M059J (cell line): ENCODE measurements at places on chromosomes 6 and 20.

DNA sequence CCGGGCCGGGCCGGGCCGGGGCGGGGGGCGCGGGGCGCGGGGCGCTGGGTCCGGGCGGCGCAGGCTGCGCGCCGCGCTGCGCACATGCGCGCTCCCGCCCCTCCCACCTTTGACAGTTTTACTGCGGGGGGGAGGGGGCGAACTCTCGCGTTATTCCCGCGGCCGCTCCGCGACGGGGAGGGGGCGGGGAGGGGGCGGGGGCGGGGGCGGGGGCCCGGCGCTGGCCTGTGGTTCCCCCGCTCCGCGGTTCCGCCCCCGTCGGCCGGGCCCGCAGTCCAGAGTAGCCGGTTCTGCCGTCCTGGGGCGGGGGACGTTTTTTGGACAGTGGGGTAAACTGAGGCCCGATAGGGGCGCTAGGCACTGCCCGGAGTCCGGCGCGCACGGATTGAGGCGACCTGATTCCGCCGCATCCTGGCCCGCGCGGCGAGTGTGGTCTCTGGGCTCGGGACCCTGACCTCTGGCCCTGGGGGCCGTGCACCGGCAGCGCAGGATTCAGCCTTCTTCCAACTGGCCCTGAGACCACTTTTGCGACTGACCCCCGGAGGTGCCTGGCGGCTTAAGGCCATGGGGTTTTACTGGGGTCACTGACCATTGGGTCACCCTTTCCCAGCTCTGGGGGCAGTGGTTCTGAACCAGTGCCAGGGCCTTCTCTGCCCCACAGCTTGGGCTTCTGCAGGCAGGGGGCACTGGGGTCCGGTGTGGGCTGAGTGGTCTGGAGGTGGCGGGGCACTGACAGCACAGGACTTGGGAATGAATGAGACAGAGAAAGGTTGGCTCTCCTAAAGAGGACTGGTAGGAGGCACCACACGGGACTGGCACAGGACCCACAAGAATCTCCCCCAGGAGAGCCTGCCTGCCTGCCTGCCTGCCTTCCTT, at the start of gene ZNF512B:
ZNF512B (minus strand) TSS at position 93 of the 876 bp plus-strand sequence. CDS start 1,980 bp downstream, outside the sequence.
- DNase-seq: peak; percentile 65

DNA sequence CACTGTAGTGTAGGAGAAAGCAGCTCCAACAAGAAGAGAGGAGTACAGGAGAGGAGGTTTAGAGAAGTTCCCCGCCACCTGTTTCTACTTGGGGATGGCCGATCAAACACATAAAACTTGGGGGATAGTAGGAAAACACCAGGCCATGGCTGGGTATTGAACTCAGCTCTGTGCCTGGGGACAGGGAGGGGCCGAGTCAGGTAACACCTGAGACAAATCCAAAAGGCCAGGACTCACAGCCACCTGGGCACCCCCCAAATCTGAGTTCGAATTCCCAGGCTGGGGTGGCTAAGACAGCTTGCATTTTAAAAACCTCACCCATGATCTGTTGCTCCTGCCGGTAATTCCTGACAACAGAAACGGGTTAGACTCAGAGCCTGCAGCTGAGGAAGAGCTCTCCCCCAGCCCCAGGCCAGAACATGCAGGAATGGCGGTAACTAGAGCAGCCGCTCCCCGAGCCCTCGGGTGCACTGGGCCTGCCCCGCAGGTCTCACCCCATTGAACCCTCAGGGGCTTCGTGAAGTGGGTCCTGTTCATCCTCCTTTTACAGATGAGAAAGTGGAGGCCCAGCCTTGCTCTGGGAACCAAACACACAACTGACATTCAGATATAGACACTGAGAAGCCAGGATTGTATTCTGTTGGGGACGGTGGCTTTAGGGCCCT, 61.0 kb downstream of the TCP11 start:
- DNase-seq: no peak

DNA sequence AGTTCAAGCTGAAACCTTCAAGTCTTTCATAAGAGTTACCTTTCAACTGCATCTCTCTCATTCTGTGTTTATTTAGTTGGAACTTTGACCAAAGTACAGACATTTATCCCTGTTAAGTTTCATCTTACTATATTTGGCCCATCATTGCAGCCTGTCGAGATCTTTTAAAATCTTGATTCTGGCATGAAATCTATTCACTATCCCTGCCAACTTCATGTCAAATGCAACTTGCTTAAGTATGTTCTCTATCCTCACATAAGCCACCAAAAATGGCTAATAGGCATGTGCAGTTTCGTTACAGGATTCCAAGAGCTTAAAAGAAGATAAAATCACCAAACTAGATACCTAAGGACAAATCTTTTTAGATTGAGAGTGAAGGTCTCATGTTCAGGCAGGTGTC, 117.5 kb upstream of the KCNQ5 start:
- no peak for DNase-seq

DNA sequence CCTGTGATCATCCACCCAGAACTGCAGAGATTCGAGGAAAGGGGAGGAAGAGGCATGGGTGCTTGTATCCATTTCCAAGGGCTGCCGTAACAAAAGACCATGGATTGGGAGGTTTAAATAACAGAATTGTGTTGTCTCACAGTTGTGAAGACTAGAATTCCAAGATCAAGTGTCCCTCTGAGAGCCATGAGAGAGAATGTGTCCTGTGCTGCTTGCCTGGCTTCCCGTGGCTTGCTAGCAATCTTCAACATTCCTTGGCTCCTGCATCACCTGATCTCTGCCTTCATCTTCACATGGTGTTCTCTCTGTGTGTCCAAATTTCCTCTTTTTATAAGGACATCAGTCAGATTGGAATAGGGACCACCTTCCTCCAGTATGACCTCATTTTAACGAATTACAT, 69.8 kb downstream of the CDC40 start:
- DNase-seq: no peak

- DNase-seq: no peak
Measured at GRCh38 chr6:20463396-20463795, 61.7 kb downstream of the E2F3 start.

DNA sequence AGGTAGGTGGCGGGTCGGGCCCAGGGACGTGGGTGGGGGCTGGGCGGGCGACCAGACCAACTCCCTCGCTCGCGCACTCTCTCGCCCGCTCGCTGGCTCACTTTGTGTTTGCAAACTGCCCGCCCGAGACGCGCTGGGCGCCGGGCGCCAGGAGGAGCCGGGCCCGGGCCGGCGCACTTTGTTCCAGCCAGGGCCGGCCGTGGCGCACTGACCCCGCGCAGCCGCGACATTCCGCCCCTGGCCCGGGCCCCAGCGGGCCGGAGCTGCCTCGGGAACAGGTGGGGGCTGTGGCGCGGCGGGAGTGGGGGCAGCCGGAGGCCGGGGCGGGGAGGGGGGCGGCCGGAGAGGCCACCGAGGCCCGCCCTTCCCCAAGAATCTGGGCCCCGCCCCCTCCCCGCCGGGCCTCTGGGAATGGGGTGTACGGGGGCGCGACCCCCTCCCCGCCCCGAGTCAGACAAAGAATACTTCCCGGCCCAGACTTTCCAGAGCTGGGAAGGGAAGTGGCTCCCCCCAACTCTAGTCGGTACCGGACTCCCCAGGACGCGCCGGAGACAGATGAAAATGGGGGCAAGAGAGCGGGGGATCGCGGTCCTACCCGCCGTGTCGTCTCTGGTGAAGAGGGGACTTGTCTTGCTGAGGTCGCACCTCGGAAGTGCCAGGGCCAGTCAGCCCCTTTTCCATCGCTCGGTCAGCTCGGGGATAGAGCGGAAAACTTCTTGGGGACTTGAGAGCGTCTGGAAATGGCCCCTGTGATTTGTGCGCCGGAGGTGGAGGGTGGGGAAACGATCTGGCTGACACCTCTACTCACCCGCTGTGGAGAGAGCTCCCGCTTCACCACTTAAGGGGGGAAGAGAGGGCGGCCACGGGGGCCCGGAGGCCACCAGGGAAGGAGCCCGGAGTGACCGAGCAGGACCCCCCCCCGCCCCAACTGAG, 951 bp downstream of the FOXP4 start:
- peak; percentile 58 for DNase-seq

- no peak for DNase-seq
Measured at GRCh38 chr6:129583866-129584265, 126.1 kb downstream of the ARHGAP18 start.

DNA sequence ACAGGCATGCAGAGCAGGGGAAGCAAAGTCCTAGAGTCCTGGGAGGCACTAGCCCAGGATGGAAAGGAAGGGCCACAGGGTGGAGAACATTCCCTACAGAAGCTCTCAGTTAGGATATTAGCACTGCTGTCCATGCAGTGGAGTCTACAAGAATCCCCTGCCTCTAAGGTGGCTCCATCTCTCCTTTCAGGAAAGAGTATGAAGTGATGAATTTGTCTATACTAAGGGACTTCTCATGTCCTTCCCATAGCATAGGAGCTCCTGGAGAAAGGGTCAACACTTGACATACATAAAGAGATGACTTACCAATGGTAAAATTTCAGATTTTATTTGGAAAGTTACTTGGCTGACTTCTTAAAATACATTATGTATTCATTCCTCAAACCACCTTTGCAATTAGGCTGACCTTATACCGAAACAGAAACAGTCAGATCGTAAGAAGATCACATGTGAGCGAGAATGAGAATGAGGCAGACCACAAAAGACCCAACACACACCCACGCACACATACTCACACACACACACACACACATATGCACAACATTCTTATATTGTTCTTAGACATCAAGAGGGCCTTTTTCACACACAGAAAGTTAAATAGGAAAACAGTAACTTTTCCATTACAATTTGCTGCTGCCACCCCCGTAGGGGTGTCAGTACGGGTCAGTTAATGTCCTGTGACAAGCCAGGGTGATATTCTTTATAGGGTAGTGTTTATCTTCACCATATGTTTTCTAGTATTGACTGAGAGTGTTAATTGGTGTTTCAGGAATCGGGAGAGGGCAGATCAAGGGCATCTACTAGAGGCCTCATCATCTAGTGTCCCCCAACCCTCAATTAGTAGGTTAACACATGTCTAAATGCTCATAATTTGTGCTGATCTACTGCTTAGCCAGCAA, 159.4 kb downstream of the FAXC start:
- DNase-seq: no peak

DNA sequence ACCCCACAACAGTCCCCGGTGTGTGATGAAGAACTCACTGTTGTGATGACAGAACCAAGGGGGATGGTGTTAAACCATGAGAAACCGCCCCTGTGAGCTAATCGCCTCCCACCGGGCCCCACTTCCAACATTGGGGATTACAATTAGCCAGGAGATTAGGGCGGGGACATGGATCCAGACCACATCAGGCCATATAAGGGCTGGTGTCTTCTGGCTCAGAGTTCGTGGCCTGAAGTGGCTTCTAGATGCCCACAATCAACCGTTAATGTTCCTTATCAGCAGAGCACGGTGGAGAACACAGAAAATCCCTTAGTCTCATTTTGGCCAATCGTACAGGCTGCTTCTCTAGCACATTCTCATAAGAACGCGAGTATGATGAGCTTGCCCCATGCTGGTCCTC, 10.9 kb upstream of the MAS1 start:
- DNase-seq: no peak

- DNase-seq: peak; percentile 69
Measured at GRCh38 chr6:67698534-67698933, 936.5 kb upstream of the ADGRB3 start.

- DNase-seq: peak; percentile 80
Measured at GRCh38 chr6:53718597-53719460, 53.3 kb upstream of the KLHL31 start.

- peak; percentile 40 for DNase-seq
Measured at GRCh38 chr6:159467473-159468041, 225.5 kb downstream of the SOD2 start.

DNA sequence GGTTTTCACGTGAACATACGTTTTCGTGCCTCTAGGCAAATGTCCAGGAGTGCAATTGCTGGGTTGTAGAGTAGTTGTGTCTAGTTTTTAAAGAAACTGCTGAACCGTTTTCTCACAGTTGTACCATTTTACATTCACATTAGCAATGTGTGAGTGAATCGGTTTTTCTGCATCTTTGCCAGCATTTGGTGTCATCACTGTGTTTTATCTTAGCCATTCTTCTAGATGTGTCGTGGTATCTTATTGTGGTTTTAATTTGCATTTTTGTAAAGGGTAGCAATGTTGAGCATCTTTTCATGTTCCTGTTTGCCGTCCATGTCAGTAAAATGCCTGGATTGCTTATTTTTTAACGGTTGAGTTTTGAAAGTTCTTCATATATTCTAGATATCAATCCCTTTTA, 10.2 kb downstream of the DOK5 start:
- no peak for DNase-seq

DNA sequence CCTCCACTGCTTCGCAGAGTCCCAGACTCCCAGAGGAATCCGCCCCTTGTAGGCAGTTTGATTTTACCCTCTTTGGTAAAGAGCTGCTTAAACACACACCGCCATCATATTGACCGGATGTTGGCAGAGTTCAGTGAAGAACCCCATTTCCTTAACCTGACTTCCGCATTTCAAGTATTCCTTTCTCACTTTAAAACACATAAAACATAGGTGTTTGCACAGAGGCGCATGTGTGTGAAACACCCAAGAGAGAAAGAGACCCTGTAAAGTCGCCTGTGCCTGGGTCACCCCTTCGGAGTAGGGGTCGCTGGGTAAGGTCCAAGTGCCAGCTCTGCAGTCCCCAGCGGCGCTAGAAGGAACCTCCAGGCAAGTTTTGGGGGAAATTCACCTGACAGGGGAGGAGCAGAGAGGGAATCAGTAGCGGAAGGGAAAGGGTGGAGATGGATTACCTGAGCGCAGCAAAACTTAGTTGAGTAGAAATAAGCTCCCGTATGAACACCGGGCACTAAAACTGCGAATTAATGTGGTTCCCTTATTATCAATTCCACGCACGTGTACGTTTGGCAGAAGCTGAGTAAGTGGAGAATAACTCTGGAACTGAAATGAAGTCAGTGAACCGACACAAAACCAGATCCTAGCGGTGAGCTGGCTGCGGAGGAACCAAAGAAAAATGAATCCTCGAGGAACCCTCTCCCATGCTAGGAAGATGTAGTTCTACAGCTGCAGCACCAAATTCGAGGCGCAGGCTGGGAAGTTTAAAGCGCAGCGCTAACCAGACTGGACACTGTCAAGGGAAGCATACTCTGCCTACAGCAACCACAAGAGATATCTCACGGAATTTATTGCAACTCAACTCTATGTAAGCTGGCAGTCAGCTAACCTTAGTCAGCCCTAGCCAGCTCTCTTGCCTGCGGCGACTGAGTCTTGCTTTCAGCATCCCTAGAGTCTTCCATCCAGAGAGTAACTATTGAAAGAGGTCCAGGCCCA, 3.5 kb upstream of the HTR1B start:
- peak; percentile 93 for DNase-seq

GRCh38 chr20:6122873-6123648, at the start of gene FERMT1:
TSS of gene FERMT1 (minus strand) at chr20:6123030. CDS start at chr20:6119554, 3,476 bp downstream.
- peak; percentile 82 for DNase-seq

GRCh38 chr20:38735172-38735571, 10.9 kb downstream of the SLC32A1 start:
- DNase-seq: no peak

- DNase-seq: no peak
Measured at GRCh38 chr20:58783511-58784011, 67.1 kb downstream of the GNAS-AS1 start.

GRCh38 chr6:157518397-157519250, 137.6 kb downstream of the ZDHHC14 start:
- no peak for DNase-seq

DNA sequence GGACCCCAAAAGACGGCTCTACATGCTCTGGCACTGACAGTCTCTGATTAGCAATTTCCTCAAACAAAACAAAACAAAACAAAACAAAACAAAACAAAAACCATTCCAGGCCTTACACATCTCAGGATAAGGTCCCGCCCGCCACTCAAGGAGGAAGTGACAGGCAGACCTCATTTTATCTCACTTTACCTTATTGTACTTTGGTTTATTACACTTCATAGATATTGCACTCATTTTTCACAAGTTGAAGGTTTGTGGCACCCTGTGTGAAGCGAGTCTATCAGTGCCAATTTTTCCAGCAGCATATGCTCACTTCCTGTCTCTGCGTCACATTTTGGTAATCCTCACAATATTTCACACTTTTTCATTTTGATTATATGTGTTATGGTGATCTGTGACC, 15.2 kb downstream of the ZBP1 start:
- DNase-seq: no peak
